ENCODE measurements at places on chromosomes 5 and 9. TPM values are rescaled to one million over a fixed set of nuclear protein-coding genes. Genes with fewer than 3 reads are reported as not detected.

DNA sequence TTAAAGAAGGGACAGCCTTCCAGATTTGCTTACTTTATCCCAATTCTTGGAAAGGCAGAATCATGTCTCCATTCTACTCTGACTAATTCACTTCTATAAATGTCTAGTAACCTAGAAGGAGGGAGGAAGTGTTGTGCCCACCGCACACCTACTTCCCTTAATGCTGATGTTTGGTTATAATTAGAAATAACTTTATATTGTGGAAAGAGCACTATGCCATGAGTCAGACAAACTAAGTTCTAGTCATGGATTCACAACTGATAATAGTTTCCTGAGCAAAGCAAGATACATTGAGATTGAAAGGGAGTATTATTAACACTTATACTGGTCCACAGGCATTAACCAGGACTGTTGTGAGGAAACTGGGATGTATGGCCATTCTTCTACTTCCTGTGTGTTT lies 345.9 kb upstream of the RPS23 start:
- DNase-seq: no peak

Gene PHYHD1
- 48.7 TPM for total RNA-seq

DNA sequence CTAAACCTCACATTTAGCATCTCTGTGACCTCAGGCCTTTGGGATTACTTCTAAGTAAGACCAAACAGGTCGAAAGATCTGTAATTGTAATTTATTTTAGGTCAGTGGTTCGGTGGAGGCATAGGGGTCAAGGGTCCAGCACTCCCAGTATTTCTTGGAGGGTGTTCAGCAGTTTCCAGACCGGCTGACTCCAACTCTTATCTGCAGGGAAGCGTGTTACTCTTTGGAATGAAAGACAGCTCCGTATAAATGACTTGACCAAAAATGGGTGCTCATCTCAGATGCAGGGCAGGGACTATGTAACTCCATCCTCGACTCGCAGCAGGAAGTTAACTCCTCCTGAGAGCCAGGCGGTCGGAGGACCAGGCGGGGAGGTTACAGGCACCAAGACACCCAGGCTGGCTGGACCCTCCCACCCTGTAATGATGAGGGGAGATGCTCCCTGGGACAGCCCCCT lies 620 bp upstream of the VPS13A start:
- no peak for DNase-seq

DNA sequence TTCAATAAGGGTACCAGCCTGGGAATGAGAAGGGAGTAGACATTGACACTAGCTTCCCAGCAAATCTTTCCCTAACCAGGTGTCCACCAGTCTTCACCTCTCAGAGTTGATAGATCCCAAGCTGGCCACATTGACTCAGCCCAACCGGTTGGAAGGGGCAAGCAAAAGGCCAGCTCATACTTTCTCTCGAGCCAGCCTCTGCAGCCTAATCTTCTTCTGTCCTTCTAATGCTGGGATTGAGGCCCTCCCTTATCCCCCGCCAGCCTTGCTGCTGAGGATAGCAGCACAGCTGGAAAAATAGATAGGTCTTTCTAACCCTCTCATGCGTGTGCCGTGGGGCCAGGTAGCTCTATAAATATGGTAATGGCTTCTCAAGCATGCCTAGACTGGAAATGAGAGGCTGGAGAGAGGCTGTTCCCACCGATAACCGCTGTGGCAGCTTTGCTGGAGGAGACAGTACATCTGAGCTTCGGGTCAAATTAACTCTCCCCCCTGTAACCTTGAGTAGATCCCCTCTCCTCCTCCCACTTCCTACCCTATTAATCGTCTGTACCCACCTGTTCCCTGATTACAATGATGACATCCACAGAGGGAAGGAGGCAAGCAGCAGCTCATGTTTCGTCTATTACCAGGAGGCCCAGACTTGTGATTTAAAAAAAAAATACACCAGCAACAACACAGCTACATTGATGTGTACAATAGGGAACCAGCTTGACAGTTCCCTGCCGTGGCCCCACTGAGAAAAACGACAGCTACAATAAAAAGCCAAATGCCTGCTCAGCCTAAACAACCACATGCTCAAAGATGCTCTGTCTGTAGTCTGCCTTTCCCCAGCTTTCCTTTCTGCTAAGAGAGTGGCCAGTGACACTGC lies 219.9 kb upstream of the BRINP1 start:
- no peak for DNase-seq

Gene CCNJL
- total RNA-seq: 0.23 TPM

DNA sequence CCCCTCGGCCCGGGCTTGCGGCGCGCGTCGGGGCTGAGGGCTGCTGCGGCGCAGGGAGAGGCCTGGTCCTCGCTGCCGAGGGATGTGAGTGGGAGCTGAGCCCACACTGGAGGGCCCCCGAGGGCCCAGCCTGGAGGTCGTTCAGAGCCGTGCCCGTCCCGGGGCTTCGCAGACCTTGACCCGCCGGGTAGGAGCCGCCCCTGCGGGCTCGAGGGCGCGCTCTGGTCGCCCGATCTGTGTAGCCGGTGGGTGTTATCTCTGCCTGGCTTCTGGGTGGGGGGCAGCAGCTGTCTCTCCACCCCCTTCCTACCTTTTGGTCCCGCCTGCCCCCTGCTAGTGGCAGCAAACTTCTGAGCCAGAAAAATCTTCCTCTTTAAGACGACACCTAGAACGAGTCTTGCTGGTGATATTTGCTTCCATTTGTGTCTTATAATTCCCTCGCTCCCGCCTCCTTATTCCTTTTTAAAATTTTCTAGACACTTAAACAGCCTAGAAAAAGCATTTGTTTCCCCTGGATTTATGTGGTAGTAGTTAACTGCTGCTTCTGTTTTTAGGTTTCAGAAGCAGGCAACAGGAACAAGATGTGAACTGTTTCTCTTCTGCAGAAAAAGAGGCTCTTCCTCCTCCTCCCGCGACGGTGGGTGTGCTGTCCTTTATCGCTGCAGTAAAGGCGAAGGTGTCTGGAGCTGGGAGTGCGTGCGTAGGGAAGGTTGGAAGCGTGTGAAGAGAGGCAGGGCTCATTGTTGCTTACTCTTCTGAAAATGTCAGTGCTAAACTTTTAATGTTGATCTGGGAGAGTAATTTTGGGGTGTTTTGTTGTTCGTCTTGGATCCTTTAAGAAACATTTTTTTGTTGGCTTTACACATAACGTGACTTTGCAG lies 554 bp downstream of the JAK2 start:
- DNase-seq: no peak

DNA sequence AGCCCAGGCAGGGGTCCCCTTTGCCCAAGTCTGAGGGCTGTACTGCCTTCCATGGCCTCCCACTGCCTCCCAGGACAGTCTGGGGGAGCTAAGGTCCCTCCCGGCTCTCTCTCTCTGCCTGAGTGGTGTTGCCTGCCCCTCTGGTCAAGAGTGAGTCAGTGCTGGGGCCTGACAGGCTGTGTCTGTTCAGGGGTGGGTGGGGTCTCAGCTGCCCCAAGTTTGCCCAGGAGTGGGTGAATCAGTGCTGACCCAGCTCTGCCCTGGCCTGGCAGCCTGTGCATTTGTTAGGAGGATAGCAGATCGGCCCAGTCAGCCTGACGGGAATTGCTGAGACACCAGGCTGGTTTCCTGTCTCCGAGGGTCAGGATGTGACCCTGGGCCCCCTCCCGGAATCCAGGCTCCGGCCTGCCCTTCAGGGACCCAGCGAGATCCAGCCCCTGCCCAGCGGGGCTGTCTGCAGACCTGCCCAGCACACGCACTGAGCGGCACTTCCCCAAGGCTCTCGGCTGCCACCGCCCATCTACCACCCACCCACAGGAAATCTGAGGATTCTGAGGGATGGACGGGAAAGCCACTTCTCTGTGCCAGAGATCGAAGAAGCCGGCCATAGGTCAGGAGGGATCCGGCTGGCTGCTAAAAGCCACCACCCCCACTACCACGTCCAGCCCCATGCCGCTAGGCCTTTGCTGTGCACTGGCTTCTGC lies 15.9 kb downstream of the ENG start:
- peak; percentile 57 for DNase-seq

- DNase-seq: no peak
Observed at GRCh38 chr5:154101184-154101583, 62.4 kb downstream of the MFAP3 start.

Gene CACFD1
- 17.6 TPM for total RNA-seq

DNA sequence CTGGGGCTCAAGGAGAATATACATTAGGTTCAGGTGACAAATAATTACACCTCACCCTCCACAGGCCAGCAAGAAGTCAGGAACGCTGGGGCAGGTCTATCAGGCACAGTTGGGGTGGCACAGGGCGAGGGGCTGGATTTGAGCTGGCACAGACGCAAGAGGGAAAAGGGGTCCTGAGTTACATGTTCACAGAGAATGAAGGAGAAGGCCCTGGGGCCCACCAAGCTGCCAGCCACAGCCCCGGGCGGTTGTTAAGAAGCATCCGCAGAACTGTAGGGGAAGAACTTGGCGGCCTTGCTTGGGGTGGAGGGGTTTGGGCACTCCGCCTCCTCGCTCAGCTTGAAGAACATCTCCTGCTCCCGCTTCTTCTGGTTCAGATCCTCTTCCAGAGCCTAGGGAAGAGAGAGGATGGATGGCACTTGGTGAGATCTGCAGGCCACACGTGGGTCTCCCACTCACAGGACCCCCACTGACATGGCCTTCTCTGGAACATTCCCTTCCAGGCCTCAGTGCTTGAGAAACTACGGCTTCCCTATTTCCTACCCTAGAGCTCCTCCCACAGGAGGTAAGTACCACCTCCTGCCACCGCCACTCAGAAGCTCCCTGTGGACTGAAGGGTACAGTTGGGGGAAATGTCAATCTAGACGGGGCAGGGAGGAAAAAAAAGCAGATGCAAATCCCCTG lies 38.3 kb upstream of the FBXW11 start:
- no peak for DNase-seq

DNA sequence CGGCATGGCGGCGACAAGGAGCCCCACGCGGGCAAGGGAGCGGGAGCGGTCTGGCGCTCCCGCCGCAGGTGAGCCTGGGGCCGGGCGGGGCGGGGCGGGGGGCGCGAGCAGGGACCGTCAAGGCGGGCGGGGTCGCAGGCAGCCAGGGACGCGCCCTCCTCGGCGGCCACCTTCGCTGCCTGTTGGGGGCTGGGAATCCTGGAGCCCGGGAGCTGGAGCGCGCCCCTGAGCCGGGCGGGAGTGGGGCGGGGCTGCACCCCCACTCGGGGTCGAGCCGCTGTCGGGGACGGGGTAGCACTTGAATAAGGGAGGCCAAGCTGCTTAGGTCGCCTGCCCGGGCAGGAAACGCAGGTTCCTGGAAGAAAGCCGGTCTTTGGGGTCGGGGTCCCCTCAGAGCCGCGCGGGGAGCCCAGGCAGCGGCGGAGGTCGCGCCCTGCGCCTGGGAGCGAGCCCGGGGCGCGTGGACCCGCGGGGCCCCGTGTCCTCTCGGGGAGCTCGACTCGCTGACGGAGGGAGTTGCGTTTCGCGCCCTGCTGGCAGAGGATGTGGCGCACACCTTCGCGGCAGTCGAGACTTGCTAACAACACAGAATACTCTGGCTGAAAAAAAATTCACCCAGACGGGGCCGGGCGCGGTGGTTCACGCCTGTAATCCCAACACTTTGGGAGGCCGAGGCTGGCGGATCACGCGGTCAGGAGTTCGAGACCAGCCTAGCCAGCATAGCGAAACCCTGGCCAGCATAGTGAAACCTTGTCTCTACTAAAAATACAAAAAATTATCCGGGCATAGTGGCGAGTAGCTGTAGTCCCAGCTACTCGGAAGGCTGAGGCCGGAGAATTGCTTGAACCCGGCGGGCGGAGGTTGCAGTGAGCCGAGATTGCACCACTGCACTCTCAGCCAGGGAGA lies 552 bp downstream of the OTULINL start:
- DNase-seq: peak; percentile 84

DNA sequence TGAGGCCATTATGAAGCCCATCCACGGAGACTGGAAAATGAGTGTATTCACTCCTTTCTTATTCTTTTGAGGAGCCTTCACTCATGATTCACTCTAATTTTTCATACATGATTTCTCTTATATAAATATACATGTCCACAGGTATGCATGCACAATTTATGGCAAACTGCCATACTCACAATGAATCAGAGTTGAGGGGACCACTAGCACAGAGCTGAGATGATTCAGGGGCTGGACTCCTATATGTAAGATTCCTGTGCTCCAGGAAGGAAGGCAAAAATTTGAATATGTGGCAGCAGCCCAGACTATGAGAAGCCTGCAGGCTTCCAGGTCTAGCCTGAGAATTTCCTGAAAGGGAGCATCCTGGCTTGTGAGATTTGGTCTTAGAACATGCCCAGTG lies 484.6 kb downstream of the PRELID2 start:
- DNase-seq: no peak

Gene CKS2
- total RNA-seq: 0.83 TPM

Gene ANKRD33B
- 2.7 TPM for total RNA-seq

Gene COL15A1
- total RNA-seq: 9.4 TPM

DNA sequence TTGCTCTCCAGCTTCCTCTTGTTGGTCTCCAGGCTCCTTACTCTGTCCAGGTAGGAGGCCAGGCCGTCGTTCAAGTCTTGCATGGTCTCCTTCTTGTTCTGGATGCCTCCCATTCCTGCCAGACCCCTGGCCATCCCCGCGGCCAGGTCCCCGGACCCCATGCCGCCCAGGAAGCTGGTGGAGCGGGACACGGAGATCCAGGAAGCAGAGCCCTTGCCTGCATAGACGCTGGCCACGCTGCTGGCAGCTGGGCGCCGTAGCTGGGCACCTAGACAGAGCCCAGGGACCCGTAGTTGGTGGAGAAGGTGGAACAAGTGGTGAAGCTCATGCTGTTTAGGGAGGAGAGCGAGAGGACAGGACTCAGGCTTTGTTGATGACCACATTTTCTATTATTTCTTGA lies 1584.0 kb upstream of the ACO1 start:
- DNase-seq: no peak

Data from pancreas (tissue), 10 donors.